ENCODE measurements at places on chromosomes 3 and 15. TPM values are rescaled to one million over a fixed set of nuclear protein-coding genes. Genes with fewer than 3 reads are reported as not detected.

EXD1 gene
- polyA plus RNA-seq: not detected

GXYLT2 gene
- 3.2 TPM for polyA plus RNA-seq

POPDC2 gene
- 1.8 TPM for polyA plus RNA-seq

DNA sequence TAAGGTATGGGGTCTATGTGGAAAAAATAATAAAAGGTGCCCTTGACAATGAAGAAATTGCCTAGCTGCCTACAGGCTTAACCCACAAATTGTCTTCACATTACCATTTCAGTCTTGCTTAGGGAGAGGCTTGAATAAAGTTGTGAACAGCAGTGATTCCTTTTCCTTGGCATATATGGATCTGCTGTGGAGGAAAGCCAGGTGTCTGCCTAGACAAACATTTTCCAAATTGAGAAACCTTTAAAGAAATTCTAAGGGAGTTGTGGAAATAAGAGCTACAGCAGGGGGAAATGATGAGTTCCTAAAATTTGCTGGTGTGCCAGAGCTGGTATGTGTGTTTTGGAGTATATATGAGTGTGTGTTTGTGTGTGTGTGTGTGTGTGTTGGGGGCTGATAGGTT, 452.1 kb downstream of the NTRK3 start:
- no peak for DNase-seq

DNA sequence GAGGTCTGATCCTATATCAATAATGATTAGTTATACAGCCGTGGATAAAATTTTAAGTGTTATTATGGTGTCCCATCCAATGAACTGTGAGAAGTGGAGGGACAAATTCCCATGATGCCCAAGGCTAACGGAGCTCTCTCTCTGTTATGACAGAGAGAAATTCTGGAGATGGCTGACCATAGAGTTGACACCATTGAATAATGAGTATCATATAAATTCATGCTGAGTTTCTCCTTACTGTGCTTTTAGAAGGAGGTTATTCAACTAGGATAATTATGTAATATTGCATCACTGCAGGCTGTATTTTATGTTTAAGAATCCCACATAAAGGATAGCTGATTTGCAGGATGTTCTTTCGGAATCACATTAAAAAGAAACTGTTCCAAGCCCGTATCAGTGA, 82.9 kb downstream of the PYDC2 start:
- no peak for DNase-seq

Measured in small intestine (tissue), 16 donors.